ENCODE measurements at places on chromosomes 5 and 9. TPM values are rescaled to one million over a fixed set of nuclear protein-coding genes. Genes with fewer than 3 reads are reported as not detected.

DNA sequence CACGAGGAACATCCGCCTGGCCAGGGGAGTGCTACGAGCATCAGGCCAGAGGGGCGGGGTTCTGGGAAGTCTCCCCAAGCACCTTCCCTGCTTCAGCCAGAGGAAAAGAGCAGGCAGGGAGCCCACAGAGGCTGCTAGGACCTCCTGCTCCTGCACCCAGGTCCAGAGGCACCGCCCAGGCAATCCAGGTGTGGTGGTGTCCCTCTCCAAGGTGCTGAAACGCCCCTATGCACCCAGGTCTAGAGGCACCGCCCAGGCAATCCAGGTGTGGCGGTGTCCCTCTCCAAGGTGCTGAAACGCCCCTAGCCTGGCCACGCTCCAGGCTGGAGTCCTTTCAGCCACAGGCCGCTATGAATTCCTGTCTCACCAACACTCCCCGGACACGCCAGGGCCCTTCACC, 10.7 kb upstream of the UBAC1 start:
- DNase-seq = peak; percentile 32
- peaks cover 9% of the 10 kb centered on the region for H3K4me1 ChIP-seq
- H3K27ac ChIP-seq = no peak overlapping the region
- no peaks in the 10 kb centered on the region for H3K36me3 ChIP-seq
- peaks cover 4% of the 10 kb centered on the region for H3K27me3 ChIP-seq

- H3K4me1 ChIP-seq = peaks cover 7% of the 10 kb centered on the region
- H3K4me3 ChIP-seq = no peak overlapping the region
- no peak for DNase-seq
- H3K27me3 ChIP-seq = no peaks in the 10 kb centered on the region
- no peaks in the 10 kb centered on the region for H3K36me3 ChIP-seq
These were observed 185.4 kb downstream of the CRB2 start for GRCh38 chr9:123541411-123541810.

DNA sequence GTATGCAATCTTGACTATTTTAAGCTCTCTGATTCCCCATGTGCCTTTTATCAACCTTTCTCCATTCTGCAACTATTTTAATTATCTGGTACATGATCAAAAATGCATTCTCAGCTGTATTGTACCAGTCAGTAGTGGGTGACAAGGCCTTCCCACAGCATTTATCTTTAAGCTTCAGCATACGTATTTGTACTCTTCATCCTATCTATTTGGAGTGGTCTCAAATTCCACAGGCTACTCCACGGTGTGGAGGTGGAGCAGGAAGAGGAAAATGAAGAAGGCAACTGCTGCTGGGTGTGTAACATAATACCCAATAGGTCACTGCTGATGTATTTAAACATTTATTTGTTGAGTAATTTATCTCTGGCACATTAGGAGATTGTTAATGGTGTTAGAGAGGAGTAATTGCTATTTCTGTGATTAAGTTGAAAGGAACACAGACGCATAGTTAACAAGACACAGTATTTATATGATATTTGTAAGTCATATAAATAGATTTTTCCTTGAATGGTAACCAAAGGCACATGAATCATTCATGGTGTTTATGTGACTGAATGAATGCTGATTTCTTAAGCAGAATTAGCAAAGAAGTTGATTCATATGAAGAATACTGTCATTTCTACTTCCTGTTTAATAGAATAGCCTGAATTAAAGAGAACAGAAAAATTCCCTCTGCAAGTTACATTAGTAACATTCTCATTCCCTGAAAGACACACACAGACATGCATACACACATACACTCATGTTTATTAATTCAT, 153.8 kb upstream of the NR3C1 start:
- no peak for DNase-seq
- no peaks in the 10 kb centered on the region for H3K27me3 ChIP-seq
- no peaks in the 10 kb centered on the region for H3K36me3 ChIP-seq
- no peak overlapping the region for H3K4me3 ChIP-seq

DNA sequence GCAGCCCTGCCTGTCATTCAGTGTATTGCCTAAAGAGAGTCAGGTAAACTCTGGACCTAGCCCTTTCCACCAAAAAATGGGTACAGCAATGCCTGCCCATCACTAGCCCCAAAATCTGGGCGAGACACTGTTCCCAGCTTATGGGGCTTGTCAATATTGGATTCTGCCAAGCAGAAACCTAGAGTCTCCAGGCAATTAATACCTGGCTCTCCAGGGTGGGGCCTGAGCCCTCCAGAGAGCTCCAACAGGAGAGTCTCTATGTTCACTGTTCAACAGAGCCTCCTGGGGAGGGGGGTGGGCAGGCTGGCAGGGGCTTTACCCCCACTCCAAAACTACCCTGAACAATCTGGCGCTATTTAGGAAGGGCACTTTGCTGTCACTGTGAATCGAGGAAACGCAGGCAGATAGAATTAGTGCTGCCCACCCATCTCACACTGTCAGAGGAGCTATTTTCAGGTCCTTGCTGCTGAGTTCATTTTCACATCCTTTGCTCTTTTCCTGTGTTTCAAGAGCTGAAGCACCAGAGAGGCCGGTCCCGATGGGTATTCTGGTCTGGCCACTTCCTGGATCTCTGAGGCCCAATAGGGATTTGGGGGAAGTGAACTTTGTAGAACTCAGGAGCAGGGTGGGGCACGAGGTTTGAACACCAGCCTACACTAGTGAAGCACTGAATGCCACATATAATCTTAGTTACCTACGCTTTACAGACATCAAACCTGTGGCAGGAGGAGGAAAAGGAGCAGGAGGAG, 121.8 kb downstream of the C5orf15 start:
- H3K4me3 ChIP-seq = no peak overlapping the region
- no peak overlapping the region for H3K27ac ChIP-seq

- no peak overlapping the region for H3K4me3 ChIP-seq
- H3K27ac ChIP-seq = no peak overlapping the region
- peaks cover 8% of the 10 kb centered on the region for H3K36me3 ChIP-seq
These were observed 30.2 kb downstream of the ITGA2 start for GRCh38 chr5:53019320-53019719.

GRCh38 chr5:37838152-37838932, 1.5 kb downstream of the GDNF start:
- peaks cover 2% of the 10 kb centered on the region for H3K36me3 ChIP-seq
- peaks cover 79% of the 10 kb centered on the region for H3K27me3 ChIP-seq
- peak overlapping the region; percentile 64 for H3K4me3 ChIP-seq
- DNase-seq = no peak
- peak overlapping the region; percentile 83 for H3K27ac ChIP-seq

GRCh38 chr5:121967187-121967586, 5.4 kb downstream of the SRFBP1 start:
- no peak for DNase-seq
- H3K27me3 ChIP-seq = no peaks in the 10 kb centered on the region
- peaks cover 13% of the 10 kb centered on the region for H3K36me3 ChIP-seq
- no peak overlapping the region for H3K4me3 ChIP-seq
- H3K4me1 ChIP-seq = peaks cover 28% of the 10 kb centered on the region

- no peaks in the 10 kb centered on the region for H3K27me3 ChIP-seq
- no peaks in the 10 kb centered on the region for H3K36me3 ChIP-seq
- no peak for DNase-seq
- H3K4me3 ChIP-seq = no peak overlapping the region
- H3K27ac ChIP-seq = no peak overlapping the region
- no peaks in the 10 kb centered on the region for H3K4me1 ChIP-seq
These were observed 218.6 kb downstream of the TMEM38B start for GRCh38 chr9:105912863-105913516.

GRCh38 chr9:123347289-123348060, 8.5 kb upstream of the CRB2 start:
- no peaks in the 10 kb centered on the region for H3K36me3 ChIP-seq
- H3K4me1 ChIP-seq = no peaks in the 10 kb centered on the region
- DNase-seq = no peak
- H3K4me3 ChIP-seq = no peak overlapping the region

DNA sequence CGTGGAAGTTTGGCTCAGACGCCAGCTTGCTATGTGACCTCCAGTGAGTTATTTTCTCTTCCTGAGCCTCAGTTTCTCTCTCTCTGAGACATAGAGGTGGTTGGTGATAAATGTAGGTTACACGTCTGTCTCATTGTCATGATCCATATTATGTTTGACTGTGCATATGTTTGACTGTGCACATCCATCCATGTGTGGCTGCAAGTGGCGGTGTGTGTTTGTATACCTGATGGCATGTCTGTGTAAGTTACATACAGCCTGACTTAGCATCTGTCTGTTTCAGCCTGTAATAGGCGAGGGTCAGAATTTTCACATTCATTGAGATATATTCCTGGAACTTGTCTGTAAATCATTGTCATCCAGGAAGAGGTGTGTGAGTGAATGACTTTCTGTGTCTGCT, 3.3 kb downstream of the SPARC start:
- H3K4me1 ChIP-seq = peaks cover 9% of the 10 kb centered on the region
- H3K27ac ChIP-seq = no peak overlapping the region
- DNase-seq = no peak

DNA sequence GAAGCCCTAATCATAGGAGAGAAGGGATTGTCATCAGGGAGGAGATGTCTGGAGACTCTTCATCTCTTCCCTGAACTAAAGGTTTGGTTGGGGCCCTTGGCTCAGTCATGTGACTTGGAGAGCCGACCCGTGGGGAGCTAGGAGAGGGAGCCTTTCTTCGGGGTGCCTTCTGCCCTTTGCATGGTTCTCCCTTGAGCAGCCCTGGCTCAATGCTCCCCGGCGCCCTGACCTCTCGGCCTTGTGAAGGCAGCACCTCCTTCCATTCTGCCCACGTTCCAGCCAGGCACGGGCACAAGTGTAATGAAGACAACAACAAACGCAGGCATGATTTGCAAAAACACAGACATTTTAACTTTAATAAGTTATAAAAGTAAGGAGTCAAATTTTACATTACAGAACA, 50.4 kb downstream of the ZNF354C start:
- no peak overlapping the region for H3K27ac ChIP-seq
- H3K4me3 ChIP-seq = no peak overlapping the region
- H3K27me3 ChIP-seq = no peaks in the 10 kb centered on the region
- H3K4me1 ChIP-seq = no peaks in the 10 kb centered on the region
- H3K36me3 ChIP-seq = no peaks in the 10 kb centered on the region

DNA sequence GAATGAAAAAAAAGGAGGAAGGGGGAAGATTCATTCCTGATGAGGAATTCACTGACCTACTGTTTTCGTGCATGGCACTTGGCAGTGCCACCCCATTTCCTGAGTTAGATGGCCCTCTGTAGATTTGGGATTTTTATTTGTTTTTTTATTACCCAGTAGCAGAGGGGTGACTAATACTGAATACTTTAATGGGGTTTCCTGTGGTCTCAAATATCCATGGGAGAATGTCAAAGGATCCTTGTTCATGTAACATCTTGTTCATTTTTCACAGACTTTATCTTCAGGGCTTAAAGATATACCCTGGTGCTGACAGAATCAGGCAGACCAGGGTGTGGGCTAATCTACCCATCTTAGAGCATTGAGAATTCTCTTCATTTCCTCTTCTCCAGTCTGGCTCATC, 93.0 kb downstream of the MAMDC2 start:
- no peak overlapping the region for H3K4me3 ChIP-seq
- no peak overlapping the region for H3K27ac ChIP-seq
- DNase-seq = no peak

- no peaks in the 10 kb centered on the region for H3K36me3 ChIP-seq
- H3K4me1 ChIP-seq = no peaks in the 10 kb centered on the region
- H3K27me3 ChIP-seq = peaks cover 16% of the 10 kb centered on the region
- no peak overlapping the region for H3K27ac ChIP-seq
- DNase-seq = no peak
These were observed 6.6 kb upstream of the ADGRD2 start for GRCh38 chr9:124443625-124444024.

DNA sequence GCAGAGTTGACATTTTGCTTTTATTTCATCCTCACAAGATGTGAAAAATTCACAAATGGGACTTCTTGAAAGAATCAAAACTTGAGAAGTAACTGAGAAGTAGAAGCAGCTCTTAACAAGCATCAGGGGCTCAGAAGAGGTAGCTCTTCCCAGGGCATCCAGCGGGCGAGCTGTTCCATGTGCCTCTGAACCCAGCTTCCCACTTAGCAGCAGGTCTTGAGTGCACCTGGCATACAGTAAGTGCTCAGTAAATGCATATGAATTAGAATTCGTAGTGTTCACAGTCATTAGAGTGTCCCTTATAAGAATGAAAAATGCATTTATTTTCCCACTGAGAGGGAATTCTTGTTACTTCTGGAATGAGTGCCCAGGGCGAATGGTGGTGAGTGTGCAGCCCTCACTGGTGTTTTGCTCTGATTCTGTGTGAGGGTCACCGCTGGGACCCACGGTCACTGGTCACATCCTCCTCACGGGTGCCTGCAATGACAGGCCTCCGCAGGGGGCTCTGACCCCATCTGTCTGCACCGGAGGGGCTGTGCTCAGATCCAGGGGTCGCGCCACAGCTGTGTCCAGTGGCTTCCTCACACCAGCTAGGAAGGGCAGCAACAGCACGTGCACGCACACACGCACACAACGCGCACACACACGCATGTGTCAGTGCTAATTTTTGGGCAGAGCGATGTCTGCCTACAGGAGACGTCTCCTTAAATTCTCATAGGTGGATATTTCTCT, 26.9 kb downstream of the EXOC3 start:
- peaks cover 3% of the 10 kb centered on the region for H3K27me3 ChIP-seq
- H3K4me1 ChIP-seq = peaks cover 6% of the 10 kb centered on the region
- DNase-seq = no peak
- H3K36me3 ChIP-seq = peaks cover 25% of the 10 kb centered on the region
- H3K27ac ChIP-seq = no peak overlapping the region
- H3K4me3 ChIP-seq = peak overlapping the region; percentile 15

DNA sequence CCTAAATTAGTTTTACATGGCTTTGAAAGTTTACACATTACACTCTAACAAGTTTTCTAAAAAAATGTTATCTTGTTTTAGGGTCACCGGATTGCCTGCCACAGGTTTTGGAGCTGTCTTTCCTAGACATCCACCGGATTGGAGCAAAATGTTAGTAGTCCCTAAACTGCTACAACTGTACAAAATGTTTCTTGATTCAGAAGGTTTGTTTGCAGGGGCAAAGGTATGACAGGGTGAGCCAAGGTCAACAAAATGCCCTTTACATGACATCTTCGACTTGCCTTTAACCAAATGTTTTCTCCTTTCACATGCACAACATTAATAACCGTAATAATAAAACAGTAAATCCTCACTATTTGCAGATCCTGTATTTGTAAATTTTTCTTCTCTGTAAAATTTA, 37.2 kb downstream of the CFAP95 start:
- H3K27ac ChIP-seq = no peak overlapping the region
- no peak for DNase-seq
- no peak overlapping the region for H3K4me3 ChIP-seq
- H3K36me3 ChIP-seq = no peaks in the 10 kb centered on the region
- peaks cover 4% of the 10 kb centered on the region for H3K4me1 ChIP-seq

BARX1 gene
- total RNA-seq = 0.21 TPM

SV2C gene
- not detected for total RNA-seq

EGR1 gene
- total RNA-seq = 42.8 TPM

CCDC187 gene
- total RNA-seq = not detected

HRCT1 gene
- not detected for total RNA-seq

ESM1 gene
- not detected for total RNA-seq

GNG10 gene
- total RNA-seq = 35.4 TPM

APC gene
- 20.3 TPM for total RNA-seq
